ENCODE measurements at places on chromosomes 5 and 9. TPM values are rescaled to one million over a fixed set of nuclear protein-coding genes. Genes with fewer than 3 reads are reported as not detected.

Gene ADGRD2
- total RNA-seq: not detected

GRCh38 chr5:138212828-138213160, 329 bp downstream of the CDC23 start:
- no peak for DNase-seq
- H3K27me3 ChIP-seq: peaks cover under 1% of the 10 kb centered on the region
- peaks cover 23% of the 10 kb centered on the region for H3K4me1 ChIP-seq
- H3K27ac ChIP-seq: peak overlapping the region; percentile 70

Gene ITK
- 289 TPM for total RNA-seq

- peaks cover 76% of the 10 kb centered on the region for H3K36me3 ChIP-seq
- no peaks in the 10 kb centered on the region for H3K27me3 ChIP-seq
- no peak for DNase-seq
- H3K27ac ChIP-seq: no peak overlapping the region
- no peaks in the 10 kb centered on the region for H3K4me1 ChIP-seq
These were observed 26.9 kb upstream of the LNPEP start for GRCh38 chr5:96909003-96909402.

DNA sequence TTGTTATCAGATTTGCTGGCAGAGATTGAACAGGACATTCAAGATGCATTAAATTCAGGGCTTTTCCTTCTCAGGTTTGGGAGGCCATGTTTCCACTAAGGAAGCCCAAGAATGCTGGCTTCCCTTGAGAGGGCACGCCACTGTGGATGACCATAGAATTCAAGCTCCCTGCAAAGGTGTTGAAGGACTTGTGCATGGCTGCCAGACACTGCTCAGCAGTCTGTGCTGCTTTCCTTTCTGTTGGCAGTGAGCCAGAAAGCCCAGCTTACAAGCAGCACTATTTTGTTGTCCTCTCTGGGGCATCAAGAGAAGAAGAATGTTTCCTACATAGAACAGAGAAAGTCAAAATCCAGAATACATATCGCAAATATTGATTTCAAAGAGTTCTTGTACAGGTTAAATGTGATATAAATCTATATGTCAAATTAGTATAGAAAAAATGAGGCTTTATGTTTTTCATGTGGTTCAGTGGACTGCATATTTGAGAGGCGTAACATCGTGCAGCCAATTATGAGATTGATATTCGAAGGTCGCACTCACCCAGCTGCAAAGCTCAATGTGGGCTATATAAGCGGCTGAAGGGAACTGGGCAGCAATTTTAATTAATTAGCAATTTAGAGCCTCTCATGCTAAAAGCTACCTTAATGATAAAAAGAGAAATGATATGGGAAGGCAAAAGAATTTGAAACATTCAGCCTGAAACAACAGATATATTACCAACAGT, 103.1 kb upstream of the ISL1 start:
- H3K4me3 ChIP-seq: no peak overlapping the region
- no peaks in the 10 kb centered on the region for H3K27me3 ChIP-seq
- H3K36me3 ChIP-seq: no peaks in the 10 kb centered on the region

DNA sequence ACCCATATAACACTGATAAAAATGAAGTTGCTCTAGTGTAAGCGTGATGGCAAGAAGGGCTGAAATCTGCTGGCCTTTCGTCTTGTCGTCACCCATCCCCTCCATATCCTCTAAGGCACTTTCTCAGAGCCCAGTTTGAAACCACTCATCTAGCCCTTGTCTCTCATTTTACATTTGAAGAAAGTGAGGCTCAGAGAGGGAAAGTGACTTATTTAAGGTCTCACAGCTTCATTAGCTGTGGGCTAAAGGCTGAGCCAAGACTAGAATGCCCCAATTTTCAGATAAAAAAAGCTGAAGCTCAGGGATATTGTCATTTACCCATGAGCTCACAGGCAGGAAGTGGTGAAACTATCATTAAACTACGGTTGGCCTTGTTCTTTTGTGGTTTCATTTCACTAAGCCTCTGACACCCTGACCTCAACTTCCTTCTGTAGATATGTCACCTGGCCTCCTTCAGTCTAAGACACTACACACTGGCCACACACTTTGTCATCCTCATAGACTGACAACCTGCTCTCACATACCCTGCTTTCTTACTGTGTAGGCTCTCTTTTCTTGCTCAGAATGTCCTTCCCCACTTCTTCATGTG, 176.7 kb upstream of the DMAC1 start:
- peak; percentile 54 for DNase-seq
- no peaks in the 10 kb centered on the region for H3K36me3 ChIP-seq
- no peaks in the 10 kb centered on the region for H3K27me3 ChIP-seq
- peak overlapping the region; percentile 3 for H3K27ac ChIP-seq
- peaks cover 42% of the 10 kb centered on the region for H3K4me1 ChIP-seq
- H3K4me3 ChIP-seq: peak overlapping the region; percentile 4

- H3K27ac ChIP-seq: no peak overlapping the region
- H3K36me3 ChIP-seq: no peaks in the 10 kb centered on the region
- DNase-seq: no peak
These were observed 210.2 kb upstream of the GAS1 start for GRCh38 chr9:87157366-87158031.

- H3K4me3 ChIP-seq: no peak overlapping the region
- no peak overlapping the region for H3K27ac ChIP-seq
- no peak for DNase-seq
- H3K27me3 ChIP-seq: no peaks in the 10 kb centered on the region
- H3K4me1 ChIP-seq: no peaks in the 10 kb centered on the region
These were observed 416.1 kb upstream of the IRX4 start for GRCh38 chr5:2298781-2299180.

- no peak for DNase-seq
- no peaks in the 10 kb centered on the region for H3K36me3 ChIP-seq
- H3K4me3 ChIP-seq: no peak overlapping the region
These were observed 302.7 kb upstream of the RFX3 start for GRCh38 chr9:3828495-3828894.

- no peak for DNase-seq
- no peaks in the 10 kb centered on the region for H3K27me3 ChIP-seq
- H3K4me1 ChIP-seq: no peaks in the 10 kb centered on the region
These were observed 16.1 kb upstream of the FKTN start for GRCh38 chr9:105541838-105542237.

GRCh38 chr9:37412431-37413151, 9.9 kb upstream of the GRHPR start:
- H3K4me1 ChIP-seq: peaks cover 29% of the 10 kb centered on the region
- no peak for DNase-seq
- no peaks in the 10 kb centered on the region for H3K27me3 ChIP-seq
- no peak overlapping the region for H3K27ac ChIP-seq

DNA sequence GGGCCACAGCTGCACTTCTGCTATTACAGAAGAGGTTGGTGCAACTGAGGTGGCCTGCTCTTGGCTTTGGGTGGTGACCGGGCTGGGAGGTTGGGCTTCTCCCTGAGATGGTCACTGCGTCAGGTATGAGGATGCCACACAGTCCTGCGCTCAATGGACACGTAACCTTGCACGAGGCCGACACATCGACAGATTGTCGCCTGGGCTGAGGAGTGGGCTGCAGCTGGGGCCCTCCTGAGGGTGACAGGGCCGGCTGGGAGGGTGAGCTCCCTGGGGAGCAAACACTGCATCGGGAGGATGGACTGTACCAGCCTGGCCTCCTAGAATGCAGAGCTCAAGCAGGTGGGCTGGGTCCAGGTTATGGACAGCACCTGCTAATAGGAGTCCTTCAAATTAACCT, 261.1 kb upstream of the ADAMTS16 start:
- no peak overlapping the region for H3K27ac ChIP-seq
- no peaks in the 10 kb centered on the region for H3K4me1 ChIP-seq
- no peak overlapping the region for H3K4me3 ChIP-seq
- no peaks in the 10 kb centered on the region for H3K36me3 ChIP-seq
- DNase-seq: no peak

Gene TTF1
- total RNA-seq: 12.4 TPM

Gene AK3
- 19.9 TPM for total RNA-seq

DNA sequence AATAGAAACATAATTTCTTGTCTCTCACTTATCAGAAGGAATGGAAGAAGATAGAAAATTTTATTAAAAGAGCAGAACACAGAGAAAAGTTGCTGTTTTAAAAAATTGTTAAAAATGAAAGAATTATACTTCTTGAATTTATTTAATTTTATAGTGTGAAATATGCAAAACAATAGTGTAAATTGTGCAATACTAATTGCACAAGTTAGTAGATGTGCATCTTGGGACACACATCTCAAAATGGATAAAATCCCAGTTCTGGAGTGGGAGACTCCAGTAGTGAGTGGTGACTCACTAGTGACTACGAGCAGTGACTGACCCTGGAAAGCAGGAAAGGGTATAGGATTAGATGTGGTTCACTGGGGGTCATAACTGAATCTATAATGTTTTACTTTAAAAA, 223.2 kb downstream of the MSX2 start:
- no peaks in the 10 kb centered on the region for H3K4me1 ChIP-seq
- no peak overlapping the region for H3K4me3 ChIP-seq
- H3K27ac ChIP-seq: no peak overlapping the region
- no peaks in the 10 kb centered on the region for H3K27me3 ChIP-seq
- DNase-seq: no peak
- no peaks in the 10 kb centered on the region for H3K36me3 ChIP-seq

DNA sequence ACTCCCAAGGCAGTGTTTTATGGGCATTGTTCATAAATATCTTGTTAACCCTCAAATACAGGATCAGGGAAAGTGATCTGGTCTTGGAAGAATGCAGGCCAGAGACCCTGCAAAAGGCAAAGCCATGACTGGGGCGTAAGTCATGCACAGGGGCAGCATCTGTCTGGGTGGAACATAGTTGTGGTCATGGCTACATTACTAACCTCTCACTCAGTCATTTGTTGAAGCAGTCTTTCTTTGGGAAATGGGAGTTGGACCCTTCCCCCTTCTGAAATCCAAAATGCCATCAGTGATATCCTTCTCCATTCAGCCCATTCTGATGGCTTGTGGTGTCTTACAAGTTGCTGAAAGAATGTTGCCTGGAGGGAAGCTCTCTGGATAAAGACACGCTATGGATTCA, 68.1 kb downstream of the GDNF start:
- H3K4me3 ChIP-seq: no peak overlapping the region
- no peak for DNase-seq
- no peaks in the 10 kb centered on the region for H3K4me1 ChIP-seq
- no peaks in the 10 kb centered on the region for H3K36me3 ChIP-seq
- no peak overlapping the region for H3K27ac ChIP-seq

- no peak for DNase-seq
- H3K36me3 ChIP-seq: no peaks in the 10 kb centered on the region
- H3K4me3 ChIP-seq: no peak overlapping the region
- no peaks in the 10 kb centered on the region for H3K4me1 ChIP-seq
- peaks cover 11% of the 10 kb centered on the region for H3K27me3 ChIP-seq
These were observed 94.9 kb upstream of the COL5A1 start for GRCh38 chr9:134546746-134547145.

DNA sequence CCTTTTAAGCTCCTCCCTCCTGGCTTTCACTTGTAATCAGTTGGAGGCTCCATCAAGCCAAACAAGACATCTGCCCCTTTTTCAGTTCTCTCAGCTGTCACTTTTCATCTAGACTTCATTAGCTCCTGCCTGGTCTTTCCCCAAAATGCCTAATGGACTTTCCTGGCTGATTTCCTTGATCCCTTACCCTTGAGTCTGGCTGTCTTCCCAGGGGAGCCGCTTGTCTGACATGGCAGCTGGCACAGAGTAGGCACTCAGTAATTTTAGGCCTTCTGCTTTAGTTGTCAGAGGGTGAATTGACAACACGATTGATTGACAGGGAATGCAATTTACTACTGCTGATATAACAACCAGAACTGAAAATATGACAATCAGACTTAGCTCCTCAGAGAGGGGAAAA, 2.1 kb downstream of the C9orf153 start:
- no peak for DNase-seq
- no peak overlapping the region for H3K4me3 ChIP-seq
- H3K27ac ChIP-seq: no peak overlapping the region
- H3K4me1 ChIP-seq: no peaks in the 10 kb centered on the region
- H3K27me3 ChIP-seq: no peaks in the 10 kb centered on the region

DNA sequence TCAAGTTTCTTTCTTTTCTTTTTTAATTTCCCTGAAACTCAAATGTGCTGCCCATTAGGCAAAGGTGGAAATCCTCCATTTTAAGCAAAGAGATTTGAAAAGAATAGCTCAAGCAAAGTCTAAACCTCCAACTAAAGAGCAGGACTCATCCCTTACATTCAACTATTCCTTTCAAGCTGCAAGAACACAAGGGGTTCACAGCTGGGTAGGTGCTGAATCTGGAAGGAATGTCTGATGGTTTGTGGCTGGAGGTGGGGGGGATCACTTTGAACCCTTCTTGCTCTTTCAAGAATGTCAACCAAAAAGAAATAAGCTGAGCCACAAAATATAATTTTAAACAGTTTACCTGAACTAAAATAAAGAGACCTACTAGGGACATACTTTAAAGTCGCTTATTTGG, 375.7 kb upstream of the CDH10 start:
- no peaks in the 10 kb centered on the region for H3K27me3 ChIP-seq
- DNase-seq: no peak
- H3K27ac ChIP-seq: no peak overlapping the region

DNA sequence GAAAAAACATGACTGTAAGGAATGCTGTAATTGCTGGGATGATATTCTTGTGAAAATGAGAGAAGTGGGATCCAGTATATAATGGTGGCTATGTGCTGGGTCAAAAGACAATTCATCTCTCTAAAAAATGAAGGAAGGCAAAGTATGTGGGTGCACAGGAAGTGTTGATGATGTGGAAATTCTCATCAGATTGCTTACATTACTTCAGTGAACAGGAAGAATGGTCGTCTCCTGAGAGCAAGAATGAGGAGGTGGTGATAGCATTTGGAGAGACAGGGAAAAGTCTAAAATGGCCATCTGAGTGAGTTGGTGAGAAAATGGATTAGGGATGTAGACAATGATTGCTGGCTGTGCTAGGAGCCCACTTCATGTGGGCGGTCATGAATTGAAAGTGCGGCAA, 253.5 kb upstream of the NREP start:
- no peak overlapping the region for H3K27ac ChIP-seq
- no peak overlapping the region for H3K4me3 ChIP-seq
- H3K36me3 ChIP-seq: no peaks in the 10 kb centered on the region
- no peak for DNase-seq
- H3K27me3 ChIP-seq: no peaks in the 10 kb centered on the region

DNA sequence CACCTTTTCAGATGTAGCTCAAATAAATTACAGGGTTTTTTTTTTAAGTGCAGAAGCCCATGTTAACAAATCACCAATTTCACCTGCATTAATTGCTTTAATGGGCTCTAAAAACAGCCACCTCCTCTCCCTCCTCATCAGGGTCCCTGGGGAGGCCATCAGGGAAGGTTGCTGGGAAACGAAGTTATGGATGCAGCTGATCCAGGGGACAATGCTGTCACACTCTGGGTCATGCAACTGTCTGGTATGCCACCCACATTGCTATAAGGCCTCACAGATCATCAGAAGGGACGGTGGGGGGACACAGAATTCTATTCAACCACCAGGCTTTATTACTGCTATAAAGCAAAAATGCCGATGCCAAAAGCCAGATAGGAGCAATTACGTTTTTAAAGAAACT, 9.3 kb downstream of the WHRN start:
- peaks cover 12% of the 10 kb centered on the region for H3K4me1 ChIP-seq
- no peaks in the 10 kb centered on the region for H3K27me3 ChIP-seq
- no peaks in the 10 kb centered on the region for H3K36me3 ChIP-seq
- no peak overlapping the region for H3K4me3 ChIP-seq
- DNase-seq: no peak

GRCh38 chr9:1233568-1233967, 183.4 kb downstream of the DMRT2 start:
- H3K36me3 ChIP-seq: no peaks in the 10 kb centered on the region
- H3K27ac ChIP-seq: no peak overlapping the region
- no peak for DNase-seq

- H3K36me3 ChIP-seq: no peaks in the 10 kb centered on the region
- H3K4me1 ChIP-seq: no peaks in the 10 kb centered on the region
- H3K27ac ChIP-seq: no peak overlapping the region
- no peaks in the 10 kb centered on the region for H3K27me3 ChIP-seq
- H3K4me3 ChIP-seq: no peak overlapping the region
These were observed 91.5 kb downstream of the ADAMTS2 start for GRCh38 chr5:179253730-179254129.
